ENCODE measurements at places on chromosomes 16 and 17. TPM values are rescaled to one million over a fixed set of nuclear protein-coding genes. Genes with fewer than 3 reads are reported as not detected.

Gene KRT33A
- not detected for total RNA-seq

Gene APRT
- total RNA-seq: 15.9 TPM

Gene KRT27
- total RNA-seq: not detected

Gene C17orf67
- total RNA-seq: 2.0 TPM

Gene HMOX2
- total RNA-seq: 39.5 TPM

Gene MYO15A
- 2.4 TPM for total RNA-seq

Gene OTOA
- total RNA-seq: 0.41 TPM

Gene ZPBP2
- total RNA-seq: not detected

Gene OTOP2
- not detected for total RNA-seq

GRCh38 chr17:47882247-47882646 is 13.8 kb upstream of the SP2 start:
- no peak for DNase-seq

DNA sequence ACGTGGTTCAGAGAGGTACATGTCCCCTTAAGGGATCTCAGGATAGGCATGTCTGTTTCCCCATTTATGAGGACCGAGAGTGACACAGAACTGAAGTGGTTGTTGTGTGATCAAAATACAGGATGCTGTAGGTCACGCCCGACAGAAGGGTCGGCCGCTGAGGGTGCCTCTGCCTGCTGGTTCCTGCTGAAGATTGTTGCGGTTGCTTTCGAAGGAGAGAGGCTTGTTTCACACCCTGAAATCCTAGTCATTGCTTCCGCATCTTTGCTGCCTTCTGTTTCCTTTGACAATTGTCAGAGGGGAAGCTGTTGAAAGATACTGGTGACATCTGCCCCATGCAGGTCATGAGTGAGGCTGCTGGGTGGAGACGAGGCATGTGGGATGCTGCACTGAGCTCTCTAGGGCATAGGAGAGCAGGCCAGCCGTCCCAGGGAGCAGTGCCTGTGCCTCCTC is 3.8 kb upstream of the NAT9 start:
- no peak for DNase-seq

- DNase-seq: no peak
Measured at GRCh38 chr16:5510819-5511370, 413.3 kb upstream of the EEF2KMT start.

- DNase-seq: no peak
Measured at GRCh38 chr16:56792967-56793366, 63.0 kb downstream of the NUP93 start.

DNA sequence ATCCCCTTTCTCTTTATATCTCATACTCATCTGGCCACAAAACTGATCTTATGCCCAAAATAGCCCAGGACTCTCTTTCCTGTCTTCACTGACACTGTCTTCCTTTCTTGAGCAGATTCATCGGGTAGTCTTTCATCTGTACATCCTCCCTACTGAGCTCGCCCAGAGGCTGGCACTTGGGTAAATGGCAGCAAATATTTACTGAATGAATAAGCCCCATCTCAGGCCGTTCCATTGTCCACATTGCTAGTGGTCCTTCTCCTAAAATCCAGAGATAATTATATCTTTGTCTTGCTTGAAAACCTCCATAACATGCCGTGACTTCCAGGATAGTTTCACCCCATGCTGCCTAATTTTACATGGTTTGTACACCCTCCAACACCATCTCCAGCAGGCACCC is 158.1 kb upstream of the SDK2 start:
- no peak for DNase-seq

- no peak for DNase-seq
Measured at GRCh38 chr16:66543541-66543940, 6.4 kb downstream of the TK2 start.

DNA sequence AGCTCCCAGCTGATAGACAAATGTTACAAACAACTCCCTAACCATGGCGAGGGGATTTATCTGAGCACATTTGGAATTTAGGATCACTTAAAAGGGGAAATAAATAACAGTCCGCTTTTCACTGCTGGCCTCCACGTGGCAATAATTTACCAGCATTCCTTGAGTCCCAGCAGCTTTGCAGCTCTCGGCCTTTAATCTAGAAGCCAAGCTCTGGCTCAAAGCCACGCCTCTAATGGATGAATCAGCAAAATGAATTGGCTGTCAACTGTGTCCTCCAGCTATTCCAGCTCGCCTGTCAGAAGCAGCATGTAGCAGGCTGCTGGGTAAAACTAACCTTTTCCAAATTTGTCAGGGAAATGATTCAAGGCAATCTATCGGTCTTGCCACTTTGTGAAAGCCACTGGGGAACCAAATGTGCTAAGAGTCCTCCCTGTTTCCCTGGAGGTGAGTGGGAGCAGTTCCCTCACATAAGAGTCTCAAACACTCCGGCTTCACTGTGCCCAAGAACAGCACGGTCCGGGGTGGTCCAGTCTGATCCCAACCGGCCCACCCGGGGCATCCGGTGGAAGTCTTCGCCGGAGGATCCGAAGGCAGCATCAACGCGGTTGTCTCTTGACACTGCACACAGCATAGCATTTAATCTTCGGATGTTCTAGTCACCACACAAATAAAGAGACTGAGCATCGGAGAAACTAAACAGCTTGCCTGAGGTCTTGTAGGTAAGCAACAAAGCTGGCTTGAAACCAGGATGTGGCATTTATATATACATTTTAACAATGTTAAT is 143.3 kb downstream of the PARN start:
- peak; percentile 67 for DNase-seq

Measured in frontal cortex (tissue), 4 donors.